Stimulated activated CD4-positive, alpha-beta T cell treated with anti-CD3 and anti-CD28 coated beads, Interleukin-12 subunit alpha, Interleukin-12 subunit beta, amount 100 ng/mL, for 4 hours (primary cell): ENCODE measurements at places on chromosomes 7 and 10.

- DNase-seq = no peak
Observed at GRCh38 chr10:110075686-110076085, 67.9 kb downstream of the ADD3 start.

DNA sequence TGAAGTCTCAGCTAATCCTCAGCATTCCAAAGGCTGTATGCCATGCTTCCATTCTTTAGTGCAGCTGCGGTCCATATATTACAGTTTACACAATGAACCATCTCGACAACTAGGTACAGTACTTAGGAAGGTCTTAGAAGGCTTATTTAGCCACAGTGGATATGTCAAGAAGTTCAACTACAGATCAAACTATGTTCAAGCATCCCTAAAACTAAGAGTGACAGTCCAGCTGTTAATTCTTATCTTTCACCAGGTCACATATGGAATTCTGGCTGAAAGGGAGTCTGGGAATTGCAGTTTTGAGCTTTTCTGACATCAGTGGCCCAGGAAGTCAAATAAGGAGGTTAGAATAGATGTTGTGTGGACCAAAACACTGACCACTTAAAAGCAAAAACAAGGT lies 106.8 kb downstream of the SDHAF3 start:
- no peak for DNase-seq

DNA sequence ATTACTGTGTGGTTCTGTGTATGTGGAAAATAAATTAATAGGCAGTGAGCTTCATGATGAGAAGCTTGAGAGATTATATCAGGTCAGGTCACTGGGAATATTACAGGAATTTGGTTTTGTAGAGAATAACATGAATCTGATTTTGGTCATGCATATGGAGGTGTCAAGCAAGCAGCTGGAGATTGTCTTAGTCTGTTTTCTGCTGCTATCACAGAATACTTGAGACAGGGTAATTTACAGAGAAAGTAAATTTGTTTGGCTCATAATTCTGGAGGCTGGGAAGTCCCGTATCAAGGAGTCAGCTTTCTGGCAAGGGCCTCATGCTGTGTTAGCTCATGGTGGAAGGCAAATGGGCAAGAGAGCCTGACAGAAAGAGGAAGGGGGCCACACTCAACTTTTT lies 120.7 kb upstream of the FAM3C start:
- DNase-seq = no peak

DNA sequence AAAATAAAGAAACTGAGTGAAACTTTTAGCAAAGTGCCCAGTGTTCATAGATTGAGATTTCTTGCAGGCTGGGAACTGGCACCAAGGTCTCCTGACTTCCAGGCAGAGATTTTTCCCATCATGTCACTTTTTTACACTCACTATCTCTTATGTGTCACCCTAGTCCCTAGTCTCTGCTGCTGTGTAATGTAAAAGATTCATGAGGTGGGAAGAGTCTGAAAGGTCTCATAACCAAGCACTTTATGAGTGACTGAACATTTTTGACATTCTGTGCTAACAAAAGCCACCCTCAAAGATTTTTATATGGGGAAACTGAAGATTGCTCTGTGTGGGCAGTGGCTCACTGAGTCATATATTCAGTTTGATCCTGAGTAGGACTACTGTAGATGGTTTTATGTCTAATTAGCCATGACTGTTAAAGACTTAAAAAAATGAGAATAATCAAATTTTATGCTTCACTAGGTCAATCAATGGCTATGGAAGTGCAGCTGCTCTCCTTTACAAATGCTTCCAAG lies 900.3 kb upstream of the SORCS1 start:
- no peak for DNase-seq

DNA sequence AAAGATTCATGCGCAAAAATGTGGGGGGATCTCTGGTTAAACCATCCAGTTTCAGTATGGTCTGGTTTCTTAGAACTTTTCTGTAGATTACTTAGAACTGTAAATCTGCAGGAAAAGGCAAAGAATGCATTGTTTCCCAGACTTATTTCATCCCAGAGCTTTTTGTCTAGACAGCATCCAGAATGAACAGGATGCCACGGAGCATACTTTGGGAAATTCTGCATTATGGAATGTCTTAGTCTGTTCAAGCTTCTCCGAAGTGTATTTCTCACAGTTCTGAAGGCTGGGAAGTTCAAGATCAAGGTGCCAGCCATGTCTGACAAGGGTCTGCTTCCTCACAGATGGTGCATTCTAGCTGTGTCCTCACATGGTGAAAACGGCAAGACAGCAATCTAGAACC lies 136.3 kb downstream of the INHBA start:
- DNase-seq = no peak

GRCh38 chr7:115662120-115662519 lies 368.4 kb downstream of the TFEC start:
- no peak for DNase-seq

DNA sequence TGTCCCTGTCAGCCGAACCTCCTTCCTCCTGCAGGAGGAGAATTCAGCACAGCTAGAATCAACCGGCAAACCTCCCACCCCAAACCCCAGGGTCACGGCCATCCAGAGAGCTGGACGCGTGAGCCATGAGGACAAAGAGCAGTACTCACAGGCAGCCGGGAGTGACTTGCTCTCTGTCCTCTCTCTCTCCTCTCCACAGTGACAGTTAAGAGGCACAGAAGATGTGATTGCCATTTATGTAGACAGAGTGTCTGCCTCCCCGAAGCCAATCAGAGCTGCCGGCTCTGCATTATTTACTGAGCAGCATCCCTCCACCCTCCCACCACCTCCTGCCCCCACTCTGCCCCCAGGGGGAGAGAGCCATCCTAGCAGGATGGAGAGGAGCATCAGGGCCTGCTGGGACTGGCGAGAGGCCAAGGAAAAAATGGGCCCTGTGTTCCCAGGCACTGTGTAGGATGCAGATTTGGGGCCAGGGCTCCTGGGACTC lies 4.3 kb downstream of the DDC start:
- no peak for DNase-seq

GRCh38 chr10:109974504-109975191 lies 33.1 kb upstream of the ADD3 start:
- DNase-seq = no peak

DNA sequence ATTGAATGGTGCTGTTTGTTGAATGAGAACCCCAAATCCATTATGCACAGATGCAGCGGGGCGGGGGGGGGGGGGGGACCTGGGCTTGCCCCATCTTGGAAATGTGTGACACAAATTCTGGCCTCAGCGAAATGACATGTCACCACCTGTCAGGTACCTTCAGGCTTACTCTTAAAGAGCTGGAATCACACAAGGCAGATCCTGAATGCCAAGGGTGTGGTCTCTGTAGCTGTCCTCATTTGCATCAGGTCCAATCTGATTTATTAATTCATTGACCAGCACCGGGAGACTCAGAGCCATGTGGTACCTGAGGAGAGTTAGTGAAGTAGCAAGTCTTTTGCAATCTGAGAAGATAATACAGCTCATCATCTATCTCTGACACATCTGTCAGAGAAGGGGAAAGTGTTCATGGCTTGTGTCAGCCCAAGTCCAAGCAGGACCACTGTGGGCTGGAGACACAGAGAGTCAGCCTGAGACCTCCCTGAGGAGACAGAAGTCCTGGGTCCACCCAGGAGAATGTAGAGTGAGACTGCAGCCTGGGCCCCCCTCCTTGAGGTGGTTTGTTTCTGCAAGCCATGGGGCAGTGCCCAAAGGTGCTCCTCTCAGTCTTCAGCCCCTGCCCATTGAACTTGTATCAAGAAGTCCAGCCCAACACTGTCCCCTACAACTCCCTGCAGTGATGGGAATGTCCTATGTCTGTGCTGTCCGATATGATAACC lies 46.7 kb downstream of the ADCYAP1R1 start:
- no peak for DNase-seq

GRCh38 chr7:24279512-24279911 lies 4.5 kb upstream of the NPY start:
- no peak for DNase-seq

- DNase-seq = no peak
Observed at GRCh38 chr10:79476645-79477044, 31.2 kb upstream of the ZCCHC24 start.

GRCh38 chr10:121662945-121663917 lies 65.0 kb upstream of the FGFR2 start:
- no peak for DNase-seq

DNA sequence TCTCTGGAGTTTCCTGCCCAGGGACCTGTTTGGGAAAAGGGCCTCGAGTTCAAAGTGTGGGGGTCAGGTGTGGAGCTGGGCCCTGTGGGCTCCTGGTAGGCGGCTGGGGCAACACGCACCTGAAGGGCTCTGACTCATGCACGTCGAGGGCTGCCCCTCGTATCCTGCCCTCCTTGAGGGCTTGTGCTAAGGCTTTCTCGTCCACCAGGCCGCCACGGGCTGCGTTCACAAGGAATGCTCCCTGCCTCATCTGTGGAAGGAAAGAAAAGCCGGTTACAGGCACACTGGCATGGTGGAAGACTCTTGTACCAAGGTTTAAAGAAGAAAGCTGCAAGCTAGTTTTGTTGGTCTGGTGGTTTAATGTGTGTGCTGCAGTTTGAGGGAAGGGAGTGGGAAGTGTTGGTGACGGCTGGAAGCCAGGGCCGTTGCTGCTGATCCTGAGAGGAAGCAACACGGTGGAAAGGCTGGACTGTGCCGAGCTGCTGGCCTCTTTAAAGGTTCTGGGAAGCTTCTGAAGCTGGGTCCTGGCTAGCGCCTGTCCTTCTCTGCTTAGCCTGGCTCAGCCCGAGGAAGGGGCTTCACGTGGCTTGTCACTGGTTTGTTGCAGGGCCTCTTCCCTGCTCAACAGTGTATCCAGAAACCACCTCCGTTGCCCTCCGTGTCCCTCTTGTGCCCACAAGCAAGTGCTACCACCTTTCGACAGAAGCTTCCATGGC lies 52.0 kb downstream of the ZRANB1 start:
- no peak for DNase-seq

GRCh38 chr7:157020514-157021070 lies 10.1 kb upstream of the MNX1 start:
- no peak for DNase-seq

GRCh38 chr7:90669492-90669891 lies 73.4 kb downstream of the CDK14 start:
- DNase-seq = no peak

DNA sequence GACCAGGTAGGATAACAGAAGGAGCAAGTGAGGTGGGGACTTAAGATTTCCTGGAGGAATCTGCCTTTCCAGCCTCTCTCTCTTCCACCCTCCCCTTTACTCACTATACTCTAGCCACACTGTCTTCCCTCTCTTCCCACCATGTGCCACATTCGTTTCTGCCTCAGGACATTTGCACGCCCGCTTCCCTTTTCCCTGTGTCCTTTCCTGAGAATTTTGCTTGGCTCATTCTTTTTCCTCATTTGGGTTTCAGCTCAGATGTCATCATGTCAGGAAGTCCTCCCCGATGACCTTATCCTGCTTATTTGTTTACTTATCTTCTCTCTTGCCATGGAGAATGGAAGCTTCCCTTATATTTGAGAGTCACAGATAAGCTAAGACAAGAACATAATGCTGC lies 363.8 kb downstream of the PRPF18 start:
- DNase-seq = no peak

DNA sequence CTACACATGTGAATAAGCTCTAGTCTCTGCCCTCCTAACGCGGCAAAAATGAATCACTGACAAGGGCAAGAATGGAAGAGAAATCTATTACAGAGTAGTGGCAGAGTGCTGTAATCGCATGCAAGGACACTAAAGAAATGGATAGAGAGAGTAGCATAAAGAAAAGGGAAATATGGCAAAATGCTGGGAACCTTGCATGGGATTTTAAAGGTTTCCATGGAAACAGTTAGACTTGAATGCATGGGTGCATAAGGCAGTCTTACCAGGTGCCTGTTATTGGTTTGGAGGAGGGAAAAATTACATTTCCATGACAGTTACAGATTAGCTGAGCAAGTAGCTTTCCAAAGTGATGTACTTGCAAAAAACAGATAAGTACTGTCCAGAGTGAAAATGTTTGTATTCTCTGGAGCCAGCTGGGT lies 233.4 kb downstream of the PTN start:
- no peak for DNase-seq

DNA sequence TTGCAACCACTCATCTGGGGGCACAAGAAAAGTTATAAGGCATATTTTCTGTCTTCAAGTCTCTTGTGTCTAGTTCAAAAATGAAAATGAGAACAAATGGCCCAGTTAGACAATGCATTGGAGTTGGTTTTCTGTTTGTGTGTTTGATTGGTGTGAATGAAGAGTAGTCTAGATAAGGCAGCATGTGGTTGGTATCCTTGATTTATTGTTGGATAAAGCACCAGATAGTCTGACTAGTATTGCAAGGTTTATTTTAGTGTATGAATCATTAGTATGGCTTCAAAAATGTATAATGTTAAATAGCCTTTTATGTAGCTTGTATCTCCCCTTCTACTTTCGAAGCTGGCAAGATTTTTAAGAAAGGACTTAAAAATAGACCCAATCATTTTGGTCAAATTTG lies 237.3 kb downstream of the CDK14 start:
- no peak for DNase-seq

GRCh38 chr7:130935564-130936157 lies 201.7 kb upstream of the KLF14 start:
- DNase-seq = no peak

DNA sequence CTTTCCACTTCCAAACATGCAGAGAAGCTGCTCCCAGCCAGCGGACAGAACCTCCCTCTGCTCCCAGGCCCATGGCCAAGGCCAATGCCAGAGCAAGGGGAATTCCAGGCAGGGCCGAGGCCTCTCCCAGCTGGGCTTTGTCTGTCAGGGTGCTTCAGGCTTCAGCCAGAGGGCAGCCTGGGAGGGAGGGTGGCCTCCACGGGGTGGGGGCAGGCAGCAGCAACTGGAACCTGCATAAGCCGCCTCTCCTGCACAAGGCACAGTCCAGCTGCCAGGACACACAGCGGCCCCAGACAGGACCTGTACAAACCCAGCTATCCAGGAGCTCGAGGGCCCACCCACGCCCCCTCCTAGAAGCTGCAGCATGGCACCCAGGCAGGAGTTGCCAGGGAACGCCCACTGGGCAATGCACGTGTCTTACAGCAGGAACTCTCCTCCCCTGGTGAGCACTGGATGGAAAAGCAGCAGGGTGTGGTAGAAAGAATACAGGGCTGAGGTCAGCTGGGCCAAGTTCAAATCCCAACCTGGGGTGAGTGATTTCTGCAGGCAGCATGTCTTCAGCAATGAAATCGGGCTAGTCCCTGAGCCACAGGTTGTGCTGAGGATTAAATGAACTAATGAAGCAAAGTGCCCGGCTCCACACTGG lies 7.6 kb downstream of the FAM53B start:
- DNase-seq = no peak

DNA sequence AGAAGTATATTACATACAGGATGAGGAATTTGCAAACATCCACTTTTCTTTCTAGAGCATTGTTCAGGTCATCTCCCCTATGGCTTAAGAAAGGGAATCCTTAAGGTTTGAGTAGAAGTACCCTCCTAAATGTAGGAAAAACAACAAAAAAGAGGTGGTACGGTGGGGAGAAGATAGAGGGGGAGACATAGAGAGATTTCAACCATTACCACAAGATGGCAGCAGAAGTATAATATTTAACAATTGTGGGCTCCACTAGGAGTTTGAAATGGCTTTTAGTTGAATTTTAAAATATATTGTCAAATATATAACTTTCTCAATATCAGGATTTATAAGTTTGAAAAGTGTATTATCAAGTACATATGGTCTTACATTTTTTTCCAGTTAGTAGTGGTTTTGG lies 72.7 kb upstream of the PRKG1 start:
- no peak for DNase-seq

- no peak for DNase-seq
Observed at GRCh38 chr7:4079366-4079765, 602.7 kb upstream of the FOXK1 start.

GRCh38 chr10:29199339-29199738 lies 89.5 kb upstream of the LYZL1 start:
- DNase-seq = no peak

GRCh38 chr7:44183386-44183785 lies 5.9 kb downstream of the GCK start:
- DNase-seq = no peak
